Right ventricle myocardium inferior (tissue), 1 donor: ENCODE measurements at places on chromosomes 13 and 19. TPM values are rescaled to one million over a fixed set of nuclear protein-coding genes. Genes with fewer than 3 reads are reported as not detected.
A peak's percentile ranks its signal among the peaks of the same experiment; 100 is the strongest.

- DNase-seq: no peak
These were observed 91.4 kb downstream of the COL4A1 start for GRCh38 chr13:110215606-110216005.

DNA sequence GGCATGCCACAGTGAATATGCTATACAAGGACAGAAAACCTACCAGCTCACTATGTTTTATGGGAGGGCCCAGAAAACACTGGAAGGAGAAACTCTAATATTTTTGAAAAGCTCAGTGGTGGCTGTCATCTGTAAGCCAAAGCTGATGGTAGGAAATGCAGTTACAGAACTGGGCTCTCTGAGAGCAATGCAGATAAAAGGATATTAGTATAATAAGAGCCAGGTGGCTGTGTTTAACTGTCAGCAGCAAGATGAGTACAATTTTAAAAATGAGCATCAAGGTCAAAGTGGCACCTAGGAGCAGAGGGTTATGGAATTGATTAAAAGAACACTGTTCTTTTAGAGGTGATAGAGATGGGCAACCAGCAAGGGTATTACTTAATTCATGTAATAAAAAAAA lies 345.0 kb downstream of the NDFIP2 start:
- DNase-seq: no peak

GRCh38 chr19:4102339-4103079 lies 21.4 kb downstream of the MAP2K2 start:
- no peak for DNase-seq

DNA sequence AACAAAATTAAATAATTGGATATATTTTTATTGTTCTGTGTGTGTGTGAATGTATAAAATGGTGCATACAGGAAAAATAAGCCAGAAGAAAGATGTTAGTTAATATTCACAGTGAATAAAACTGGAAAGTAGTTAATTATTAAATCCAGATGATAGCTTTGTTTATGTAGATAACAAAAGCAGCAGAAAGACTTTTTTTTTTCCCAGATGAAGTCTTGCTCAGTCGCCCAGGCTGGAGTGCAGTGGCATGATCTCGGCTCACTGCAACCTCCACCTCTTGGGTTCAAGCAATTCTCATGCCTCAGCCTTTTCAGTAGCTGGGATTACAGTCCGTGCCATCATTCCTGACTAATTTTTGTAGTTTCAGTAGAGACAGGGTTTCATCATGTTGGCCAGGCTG lies 140.1 kb downstream of the ZNF486 start:
- DNase-seq: no peak

DNA sequence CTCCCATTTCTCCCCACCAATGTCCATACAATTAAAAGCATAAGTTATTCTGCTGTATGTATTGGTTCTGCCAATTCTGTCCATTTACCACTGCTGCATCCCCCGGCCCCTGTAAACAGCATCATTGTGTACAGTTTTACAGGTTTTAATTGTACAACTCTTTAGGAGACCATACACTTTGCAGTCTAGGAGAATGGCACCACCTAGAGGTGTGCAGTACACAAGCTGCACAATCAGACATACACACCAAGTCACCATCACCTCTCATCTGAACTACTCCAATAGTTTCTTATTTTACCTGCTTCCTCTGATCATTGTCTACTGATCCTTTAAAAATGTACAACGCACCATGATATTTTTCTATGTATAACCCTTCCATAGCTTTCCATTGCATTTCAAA lies 855.9 kb upstream of the KLHL1 start:
- DNase-seq: no peak

DNA sequence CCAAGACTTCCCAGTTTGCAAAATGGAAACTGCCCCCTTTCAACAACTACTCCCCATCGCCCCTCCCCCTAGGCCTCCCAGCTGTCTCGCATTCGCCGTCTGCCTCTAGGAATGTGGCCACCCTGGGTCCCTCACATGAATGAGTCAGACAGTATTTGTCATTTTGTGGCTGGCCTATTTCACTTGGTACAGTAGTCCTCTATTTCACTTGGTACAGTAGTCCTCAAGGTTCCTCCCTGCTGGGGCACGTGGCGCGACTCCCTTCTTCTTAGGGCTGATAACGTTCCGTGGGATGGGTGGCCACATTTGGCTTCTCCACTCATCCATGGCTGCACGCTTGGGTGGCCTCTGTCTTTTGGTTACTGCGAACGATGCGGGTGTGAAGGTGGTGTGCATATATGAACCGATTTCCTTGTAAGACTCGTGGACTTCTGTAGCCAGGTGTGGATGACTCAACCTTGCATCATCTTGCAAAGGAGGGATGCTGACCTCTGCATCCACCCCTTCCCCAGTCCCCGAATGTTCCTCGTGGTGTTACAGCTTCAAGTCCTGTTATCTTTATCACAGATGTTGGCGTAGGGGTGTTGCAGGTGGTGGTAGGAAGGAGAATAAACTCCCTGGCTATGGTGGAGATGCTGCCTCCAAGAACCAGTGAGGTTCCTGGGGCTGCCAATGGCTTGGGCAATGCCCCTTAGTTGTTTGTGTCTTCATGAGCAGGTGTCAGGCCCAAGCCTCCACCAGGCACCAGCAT lies 112.1 kb upstream of the SOX1 start:
- no peak for DNase-seq

- no peak for DNase-seq
These were observed 35.2 kb downstream of the PEPD start for GRCh38 chr19:33486407-33486806.

DNA sequence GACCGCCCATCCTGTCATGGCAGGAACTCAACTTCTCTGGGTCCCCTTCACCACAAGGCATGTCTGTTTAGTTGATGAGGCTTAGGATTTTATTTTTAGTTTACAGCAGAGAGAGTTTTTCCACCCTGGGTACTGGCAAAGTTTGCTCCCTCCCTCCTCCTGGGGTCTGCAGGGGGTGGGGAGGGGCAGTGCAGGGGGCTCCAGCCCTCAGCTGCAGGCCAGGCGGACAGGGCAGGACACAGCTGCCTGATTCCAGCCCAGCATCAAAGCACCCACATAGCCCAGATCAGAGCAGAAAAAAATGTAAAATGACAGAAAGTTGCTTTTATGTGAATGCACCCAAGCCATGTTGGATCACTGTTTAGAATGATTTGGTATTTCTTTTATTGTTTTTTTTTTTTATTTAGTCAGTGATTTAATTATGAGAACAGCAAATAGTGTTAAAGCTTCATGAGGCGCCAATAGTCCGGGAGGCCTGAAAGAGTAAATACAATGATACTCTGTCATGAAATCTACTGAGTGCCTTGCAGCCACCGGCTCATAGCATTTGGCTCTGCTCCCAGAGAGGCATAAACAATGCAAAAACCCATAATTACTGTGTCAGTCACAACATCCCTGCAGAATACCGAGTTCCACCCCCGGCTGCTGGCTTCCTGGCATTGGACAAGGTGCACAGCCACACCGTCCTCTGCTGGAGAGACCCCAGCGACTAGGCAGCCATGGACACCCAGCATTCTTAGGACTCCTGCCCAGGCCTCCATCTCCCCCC lies 923.5 kb downstream of the UQCRFS1 start:
- no peak for DNase-seq

GRCh38 chr19:34269489-34269888 lies 15.1 kb downstream of the GARRE1 start:
- DNase-seq: no peak

- peak; percentile 98 for DNase-seq
These were observed 509 bp upstream of the HDGFL2 start for GRCh38 chr19:4471403-4472173.

DNA sequence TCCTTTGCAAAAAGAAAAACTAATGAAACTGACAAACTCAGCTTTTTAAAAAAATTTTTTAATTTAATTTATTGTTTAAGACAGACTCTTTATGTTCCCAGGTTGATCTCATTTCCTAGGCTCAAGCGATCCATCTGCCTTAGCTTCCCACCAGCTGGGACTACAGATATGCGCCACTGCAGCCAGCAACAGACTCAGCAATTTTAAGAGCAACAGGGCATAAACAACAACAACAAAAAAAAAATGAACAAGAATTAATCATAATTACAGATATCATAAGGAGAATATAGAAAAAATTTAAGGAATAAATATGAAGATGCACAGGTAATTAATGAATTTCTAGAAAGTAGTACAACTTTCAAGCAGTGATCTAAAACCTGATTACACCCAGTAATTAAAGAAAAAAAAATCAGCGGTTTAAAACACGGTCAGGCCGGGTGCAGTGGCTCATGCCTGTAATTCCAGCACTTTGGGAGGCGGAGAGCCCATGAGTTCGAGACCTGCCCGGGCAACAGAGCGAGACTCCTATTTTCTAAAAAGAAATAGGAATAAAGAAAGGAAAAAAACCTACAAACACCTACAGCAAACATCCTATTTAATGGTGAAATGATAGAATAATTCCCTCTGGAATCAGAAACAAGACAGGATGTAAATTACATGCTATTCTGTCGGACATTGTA lies 1.4 kb downstream of the ZNF699 start:
- DNase-seq: no peak

DNA sequence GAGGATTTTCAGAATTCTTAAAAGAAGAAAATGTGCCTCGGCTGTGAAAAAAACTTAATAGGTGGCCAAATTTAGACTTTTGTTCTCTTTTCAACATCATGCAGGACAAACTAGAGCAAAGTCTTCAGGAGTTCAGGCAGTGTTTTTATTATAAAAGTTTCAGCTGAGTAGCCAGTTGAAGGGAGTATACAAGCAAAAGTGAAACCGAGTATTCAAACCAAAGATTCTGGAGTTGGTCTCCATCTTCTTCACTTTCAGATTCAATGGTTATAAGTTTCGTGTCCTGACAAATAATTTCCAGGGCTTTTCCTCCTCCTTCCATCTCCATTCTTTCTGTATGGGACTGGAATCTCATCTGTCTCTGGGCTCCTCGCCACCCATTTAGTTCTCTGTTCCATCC lies 379.7 kb downstream of the GPC5 start:
- no peak for DNase-seq

DNA sequence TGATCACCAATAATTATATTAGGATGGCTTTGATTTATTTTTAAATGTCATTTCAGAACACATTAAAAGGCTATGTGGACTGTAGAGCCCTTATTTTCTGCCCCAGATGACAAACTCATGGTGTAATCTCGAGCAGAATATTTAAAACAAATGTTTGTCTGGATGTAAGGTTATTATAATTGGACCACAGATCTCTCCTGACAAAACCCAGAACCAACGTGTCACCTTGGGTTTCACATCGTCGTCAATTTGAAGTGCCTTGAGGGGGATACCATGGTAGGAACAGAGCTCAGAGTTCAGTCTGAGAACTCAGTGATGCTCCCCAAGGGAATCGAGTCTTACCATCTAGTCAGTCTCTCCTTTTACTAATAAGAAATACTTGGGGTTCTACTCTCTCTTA lies 2.8 kb downstream of the SACS start:
- no peak for DNase-seq

DNA sequence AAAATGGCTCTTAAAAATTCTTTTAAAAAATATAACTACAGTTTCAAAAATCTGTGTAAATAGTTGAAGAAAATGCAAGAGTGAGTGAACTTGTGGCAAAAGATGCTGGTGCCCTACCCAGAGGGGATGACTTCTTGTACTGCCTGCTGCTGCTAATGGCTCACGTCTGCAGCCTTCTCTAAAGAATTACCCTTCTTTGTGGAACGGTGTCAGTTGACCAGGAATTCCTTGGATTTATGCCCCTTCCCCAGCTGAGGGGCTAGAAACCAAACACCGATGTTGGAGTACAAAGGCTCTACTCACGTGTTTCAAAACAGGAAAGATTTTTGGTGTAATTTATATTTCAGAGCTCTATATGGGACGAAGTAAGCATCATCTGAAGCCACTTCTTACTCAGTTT lies 1582.8 kb downstream of the OLFM4 start:
- DNase-seq: no peak

DNA sequence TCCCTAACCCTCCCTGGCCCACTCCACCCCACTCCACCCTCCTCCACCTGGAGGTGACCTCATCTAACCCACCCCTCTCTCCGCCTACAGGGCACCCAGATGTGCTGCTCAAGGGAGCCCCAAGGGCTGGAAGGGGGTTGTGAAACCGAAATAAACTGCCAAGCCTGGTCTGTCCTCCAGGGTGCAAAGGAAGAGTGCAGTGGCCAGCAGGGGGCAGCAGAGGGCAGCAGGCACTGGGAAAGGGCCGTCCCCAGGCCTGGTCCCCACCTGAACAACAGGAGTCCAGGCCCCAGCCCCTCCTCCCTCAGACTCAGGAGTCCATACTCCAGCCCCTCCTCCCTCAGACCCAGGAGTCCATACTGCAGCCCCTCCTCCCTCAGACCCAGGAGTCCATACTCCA lies 8.4 kb upstream of the BCAM start:
- DNase-seq: peak; percentile 93

- no peak for DNase-seq
These were observed 61.9 kb downstream of the TNFRSF19 start for GRCh38 chr13:23632048-23632582.

GRCh38 chr19:8343483-8343844 lies 402 bp upstream of the KANK3 start:
- no peak for DNase-seq

DNA sequence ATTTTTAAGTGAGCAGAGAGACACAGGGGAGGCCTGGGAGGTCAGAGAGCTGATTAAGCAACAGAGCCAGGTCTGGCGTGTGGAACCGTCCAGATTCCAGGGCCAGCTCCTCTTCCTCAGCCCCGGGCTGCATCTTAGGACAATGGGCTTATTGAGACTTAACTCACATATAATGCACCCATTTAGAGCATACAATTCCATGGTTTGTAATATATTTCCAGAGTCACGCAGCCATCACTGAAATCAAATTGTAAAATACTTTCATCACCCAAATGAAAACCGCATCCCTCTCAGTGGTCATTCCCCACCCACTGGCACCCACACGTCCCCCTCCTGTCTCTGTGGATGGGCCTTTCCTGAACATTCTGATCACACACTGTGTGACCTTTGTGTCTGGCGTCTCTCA lies 2.1 kb upstream of the HMG20B start:
- DNase-seq: no peak

DNA sequence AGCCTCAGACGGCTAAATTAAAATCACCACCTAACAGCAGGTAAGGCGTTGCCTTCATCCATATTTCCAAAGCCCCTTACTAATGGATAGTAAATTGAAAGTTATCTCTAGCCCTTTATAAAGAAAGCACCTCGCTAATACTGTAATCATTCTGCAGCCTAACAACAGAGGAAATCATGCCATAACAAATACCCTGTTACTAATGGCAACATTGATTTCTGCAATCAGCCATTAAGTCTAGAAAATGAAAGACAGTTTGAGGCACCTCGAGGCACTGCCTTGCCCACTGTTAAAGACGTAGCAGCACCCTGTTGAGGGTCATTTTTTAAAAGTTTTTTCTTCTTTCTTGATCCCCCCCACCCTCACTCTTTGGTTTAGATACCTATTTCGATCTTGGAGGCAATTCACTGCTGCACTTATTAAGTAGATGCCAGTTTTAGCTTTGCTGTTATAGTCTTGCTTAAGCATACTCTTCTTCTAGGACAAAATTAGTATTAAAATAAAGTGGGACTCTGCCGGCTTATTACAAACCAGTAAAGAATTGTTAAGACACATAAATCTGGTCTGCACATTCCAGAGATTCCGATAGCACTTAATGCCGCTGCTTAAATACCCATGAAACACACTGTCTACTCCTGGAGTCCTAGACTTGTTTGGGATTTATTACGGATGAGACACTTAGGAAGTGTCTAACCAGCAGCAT lies 74.8 kb downstream of the ZNF536 start:
- DNase-seq: no peak

The MYBPC2 gene
- 0.08 TPM for total RNA-seq

The NOTCH3 gene
- total RNA-seq: 28.5 TPM

The PTH2 gene
- not detected for total RNA-seq

The ARRDC2 gene
- 17.4 TPM for total RNA-seq

The ISOC2 gene
- total RNA-seq: 55.2 TPM
